ENCODE measurements at places on chromosomes 16 and 17.

DNA sequence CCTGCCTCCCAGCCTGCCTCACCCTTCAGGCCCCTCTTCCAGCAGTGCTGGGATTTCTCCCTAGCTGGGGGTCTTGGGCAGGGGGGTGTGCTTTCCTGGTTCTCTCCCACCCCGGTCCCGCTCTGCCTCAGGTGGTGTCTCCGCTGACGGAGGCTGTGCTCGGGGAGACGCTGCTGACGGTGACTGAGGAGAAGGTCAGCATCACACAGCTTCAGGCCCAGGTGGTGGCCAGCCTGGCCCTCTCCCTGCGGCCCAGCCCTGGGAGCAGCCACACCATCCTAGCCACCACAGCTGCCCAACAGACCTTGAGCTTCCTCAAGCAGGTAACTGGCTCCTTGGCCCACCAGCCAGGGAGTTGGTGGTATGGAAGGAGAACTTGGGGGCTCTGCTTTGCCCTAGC is 56.5 kb downstream of the TMEM132E start:
- no peak for DNase-seq

- no peak for DNase-seq
Observed at GRCh38 chr16:12901597-12902461, at the start of gene SHISA9. Gene SHISA9 (plus strand): TSS chr16:12901598.

GRCh38 chr16:22373662-22374310 is 633 bp downstream of the CDR2 start:
- DNase-seq = no peak

DNA sequence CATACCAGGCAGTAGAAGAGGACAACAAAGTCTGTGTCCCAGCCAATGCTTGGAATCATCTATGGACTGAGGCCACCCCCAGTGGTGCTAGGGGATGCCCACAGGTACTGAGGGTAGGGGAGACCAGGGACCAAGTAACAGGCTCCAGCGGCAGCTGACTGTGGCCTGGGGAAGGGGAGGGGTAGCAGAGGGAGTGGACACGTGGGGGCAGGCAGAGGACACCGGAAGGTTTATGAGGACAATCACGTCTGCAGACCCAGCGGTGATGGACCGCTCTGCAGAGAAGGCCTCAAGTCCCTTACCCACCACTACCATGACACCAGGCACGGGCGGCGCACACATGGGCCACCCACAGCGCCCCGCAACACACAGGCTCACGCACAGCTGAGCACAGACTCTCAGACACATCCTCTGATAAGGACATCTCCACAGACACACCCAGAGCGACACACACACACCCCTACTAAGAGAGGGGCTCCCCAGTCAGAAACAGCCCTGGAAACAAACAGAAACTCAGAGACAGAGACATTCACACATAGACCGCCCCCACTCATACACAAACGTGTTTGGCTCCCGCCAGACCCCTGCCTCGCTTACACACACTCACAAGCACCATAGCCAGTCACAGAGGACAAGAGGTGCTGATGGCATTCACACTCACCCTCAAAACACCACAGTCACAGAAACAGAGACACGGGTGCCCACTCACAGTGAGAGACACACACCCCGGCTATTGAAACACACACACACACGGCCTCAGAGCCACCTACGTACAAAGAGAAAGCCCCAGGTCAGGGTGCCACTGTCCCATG is 35.8 kb downstream of the SRCIN1 start:
- no peak for DNase-seq

- no peak for DNase-seq
Observed at GRCh38 chr16:49716339-49716934, 139.5 kb downstream of the ZNF423 start.

- DNase-seq = no peak
Observed at GRCh38 chr17:72303787-72304733, 183.2 kb downstream of the SOX9 start.

GRCh38 chr17:49624896-49625295 is 49.2 kb downstream of the NXPH3 start:
- no peak for DNase-seq

DNA sequence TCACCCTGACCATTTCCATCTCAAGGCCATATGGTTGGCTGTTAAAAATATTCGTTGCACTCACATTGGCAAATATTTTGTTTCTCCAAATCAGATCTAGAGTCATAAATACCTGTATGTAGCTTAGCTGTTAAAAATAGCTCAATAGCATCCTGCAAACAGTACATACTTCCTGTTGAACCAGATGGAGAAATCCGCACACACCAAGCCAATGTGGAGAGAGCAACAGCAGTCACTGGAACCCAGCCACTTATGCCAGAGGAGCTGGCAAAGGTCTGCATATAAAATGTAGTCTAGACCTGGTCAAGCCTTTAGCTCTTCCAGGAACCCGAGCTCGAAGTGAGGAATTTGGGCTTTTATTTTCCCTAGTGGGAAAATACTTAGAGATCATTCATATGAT is 146.4 kb upstream of the KCNJ16 start:
- peak; percentile 18 for DNase-seq

DNA sequence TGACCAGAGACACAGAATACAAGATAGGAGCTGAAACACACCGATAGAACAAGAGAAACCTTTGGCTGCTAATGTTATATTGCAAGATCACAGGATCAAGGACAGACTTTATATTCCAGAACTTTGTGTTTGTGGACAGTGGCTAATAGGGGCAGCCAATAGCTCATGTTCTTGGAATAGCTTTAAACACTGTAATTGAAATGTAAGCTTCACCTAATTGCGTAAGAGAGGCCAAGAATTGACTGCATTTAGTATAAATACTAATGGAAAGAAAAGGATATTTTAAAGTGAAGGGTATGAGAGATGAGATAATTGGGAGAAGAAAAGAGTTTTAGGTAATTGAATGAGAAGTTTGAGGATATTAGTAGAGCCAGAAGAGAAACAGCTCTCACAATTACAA is 758.8 kb downstream of the CDH11 start:
- DNase-seq = no peak

- DNase-seq = no peak
Observed at GRCh38 chr16:25691519-25692091, at the start of gene HS3ST4. Gene HS3ST4 (plus strand): TSS chr16:25691959.

DNA sequence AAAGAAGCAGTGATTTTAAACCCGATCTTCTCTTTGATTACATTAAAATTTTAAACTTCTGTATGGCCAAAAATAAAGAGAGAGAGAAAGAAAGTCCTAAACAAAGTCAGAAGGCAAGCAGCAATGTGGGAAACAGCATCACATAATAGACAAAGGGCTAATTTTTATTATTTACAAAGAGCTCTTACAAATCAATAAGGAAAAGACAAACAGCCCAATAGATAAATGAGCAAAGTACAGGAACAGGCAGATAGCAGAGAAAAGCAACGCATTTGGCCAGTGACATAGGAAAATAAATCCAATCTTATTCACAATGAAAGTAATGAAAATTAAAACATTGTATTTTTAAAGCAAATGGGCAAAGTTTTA is 93.1 kb downstream of the SALL1 start:
- no peak for DNase-seq

DNA sequence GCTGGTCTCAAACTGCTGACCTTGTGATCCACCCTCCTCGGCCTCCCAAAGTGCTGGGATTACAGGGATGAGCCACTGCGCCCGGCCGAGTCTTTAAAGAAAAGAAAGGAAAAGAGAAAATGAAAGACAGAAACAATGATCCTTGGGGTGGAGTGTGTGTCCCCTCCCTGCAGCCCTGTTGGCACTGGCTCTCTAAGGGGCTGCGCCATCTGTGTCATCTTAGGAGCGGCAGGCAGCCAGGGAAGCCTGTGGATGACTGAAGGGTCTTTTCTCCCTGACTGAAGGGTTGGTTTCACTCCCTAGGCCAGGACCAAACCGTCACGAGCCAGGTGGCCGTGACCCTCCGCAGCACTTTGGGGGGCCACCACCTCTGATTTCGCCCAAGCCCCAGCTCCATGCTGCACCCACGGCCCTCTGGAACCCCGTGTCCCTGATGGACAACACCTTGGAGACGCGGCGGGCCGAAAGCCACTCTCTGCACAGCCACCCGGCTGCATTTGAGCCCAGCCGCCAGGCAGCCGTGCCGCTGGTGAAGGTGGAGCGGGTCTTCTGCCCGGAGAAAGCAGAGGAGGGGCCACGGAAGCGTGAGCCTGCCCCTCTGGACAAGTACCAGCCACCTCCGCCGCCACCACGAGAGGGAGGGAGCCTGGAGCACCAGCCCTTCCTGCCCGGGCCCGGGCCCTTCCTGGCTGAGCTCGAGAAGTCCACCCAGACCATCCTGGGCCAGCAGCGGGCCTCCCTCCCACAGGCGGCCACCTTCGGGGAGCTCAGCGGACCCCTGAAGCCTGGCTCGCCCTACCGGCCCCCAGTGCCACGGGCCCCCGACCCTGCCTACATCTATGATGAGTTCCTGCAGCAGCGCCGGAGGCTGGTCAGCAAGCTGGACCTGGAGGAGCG is 27.7 kb downstream of the GINS2 start:
- DNase-seq = no peak

DNA sequence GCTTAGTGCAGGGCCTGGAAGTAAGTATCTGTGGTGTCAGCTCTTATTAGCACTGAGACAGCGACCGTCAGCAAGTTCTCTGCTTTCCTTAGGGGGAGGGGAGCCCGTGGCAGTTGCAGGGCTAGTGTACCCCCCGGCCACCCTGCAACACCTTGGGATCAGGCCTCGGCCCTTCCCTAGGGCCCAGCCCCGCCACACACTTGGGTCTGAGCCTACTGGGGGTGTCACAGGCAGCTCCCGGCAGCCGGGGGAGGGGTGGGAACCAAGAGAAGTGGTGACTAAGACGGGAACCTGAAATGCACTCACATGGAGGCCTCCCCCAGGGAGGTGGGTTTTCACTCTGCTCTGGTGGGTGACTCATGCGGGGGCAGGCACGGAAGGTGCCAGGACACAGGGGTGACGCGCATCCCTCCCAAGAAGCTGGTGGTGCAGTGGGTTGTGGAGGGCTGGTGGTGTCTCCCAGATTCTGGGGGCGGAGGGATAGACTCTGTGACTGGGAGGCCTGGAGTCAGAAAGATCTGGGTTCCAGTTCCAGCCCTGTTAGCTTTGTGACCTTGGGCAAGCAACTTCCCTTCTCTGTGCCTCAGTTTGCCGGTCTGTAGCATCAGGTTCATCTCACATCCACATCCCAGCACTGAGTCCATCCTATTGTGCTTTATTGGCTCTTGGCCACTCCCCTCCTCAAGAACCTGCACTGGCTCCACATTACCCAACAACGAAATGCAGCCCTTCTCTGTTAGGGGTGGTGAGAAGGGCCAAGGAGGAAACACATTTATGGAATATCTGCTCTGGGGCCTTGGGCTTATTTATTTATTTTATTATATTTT is 44.5 kb downstream of the LAT start:
- no peak for DNase-seq

GRCh38 chr16:88407807-88408206 is 25.0 kb downstream of the ZNF469 start:
- no peak for DNase-seq

GRCh38 chr16:14140923-14141322 is 69.8 kb downstream of the MRTFB start:
- no peak for DNase-seq

DNA sequence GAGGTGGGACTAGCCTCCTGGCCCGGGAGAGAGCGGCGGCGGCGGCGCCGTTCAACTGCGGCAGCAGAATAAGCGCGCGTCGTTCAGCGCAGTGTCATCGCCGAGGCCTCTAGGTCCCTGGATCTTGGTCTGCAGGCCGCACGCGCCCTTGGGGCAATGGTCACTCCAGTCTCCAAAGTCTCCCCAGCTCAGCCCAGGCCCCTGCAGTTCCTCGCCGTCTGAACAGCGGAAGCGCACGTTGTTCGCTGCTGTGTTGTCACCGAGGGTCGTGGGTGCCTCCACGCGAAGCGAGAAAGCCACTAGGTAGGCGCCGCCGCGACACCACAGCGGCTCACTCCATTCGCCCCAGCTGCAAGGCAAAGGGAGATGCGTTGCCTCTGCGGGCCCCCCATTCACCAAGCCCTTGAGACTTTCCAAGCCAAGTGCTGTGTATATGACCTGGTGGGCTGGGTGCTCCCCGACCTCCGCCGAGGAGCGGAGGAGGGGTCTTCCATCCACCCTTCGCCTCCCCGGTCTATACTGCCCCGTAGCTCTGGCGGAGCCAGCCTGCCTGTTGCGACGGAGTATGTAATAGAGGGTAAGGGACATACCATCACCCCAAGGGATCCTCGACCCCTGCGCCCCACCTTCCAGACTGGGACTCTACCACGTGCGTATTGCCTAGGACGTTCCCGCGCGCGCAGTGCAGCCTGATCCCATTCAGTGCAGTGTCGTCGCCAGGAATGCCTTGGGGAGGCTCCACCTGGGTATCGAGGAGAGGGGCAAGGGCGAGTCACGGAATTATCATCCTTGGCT is 656 bp downstream of the VMO1 start:
- DNase-seq = no peak

DNA sequence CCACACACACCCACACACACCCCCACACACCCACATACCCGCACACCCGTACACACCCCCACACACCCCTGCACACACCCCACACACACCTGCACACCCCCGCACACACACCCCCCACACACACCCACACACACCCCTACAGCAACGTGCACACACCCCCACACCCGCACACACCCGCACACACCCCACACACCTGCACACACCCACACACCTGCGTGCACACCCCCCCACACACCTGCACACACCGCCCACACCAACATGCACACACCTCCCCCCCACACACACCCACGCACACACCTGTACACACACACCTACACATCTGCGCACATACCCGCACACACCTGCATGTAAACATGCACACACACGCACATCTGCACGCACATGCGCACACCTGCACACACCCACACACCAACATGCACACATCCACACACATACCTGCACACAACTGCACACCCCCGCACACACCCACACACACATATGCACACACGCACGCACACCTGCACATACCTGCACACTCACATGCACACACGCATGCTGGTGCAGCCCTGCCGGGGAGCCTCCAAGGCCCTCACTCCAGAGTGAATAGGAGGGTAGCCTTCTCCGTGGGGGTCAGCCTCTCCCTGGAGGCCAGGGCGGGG is 7.5 kb downstream of the ASPSCR1 start:
- no peak for DNase-seq

- no peak for DNase-seq
Observed at GRCh38 chr16:67055712-67056487, 27.0 kb downstream of the CBFB start.

DNA sequence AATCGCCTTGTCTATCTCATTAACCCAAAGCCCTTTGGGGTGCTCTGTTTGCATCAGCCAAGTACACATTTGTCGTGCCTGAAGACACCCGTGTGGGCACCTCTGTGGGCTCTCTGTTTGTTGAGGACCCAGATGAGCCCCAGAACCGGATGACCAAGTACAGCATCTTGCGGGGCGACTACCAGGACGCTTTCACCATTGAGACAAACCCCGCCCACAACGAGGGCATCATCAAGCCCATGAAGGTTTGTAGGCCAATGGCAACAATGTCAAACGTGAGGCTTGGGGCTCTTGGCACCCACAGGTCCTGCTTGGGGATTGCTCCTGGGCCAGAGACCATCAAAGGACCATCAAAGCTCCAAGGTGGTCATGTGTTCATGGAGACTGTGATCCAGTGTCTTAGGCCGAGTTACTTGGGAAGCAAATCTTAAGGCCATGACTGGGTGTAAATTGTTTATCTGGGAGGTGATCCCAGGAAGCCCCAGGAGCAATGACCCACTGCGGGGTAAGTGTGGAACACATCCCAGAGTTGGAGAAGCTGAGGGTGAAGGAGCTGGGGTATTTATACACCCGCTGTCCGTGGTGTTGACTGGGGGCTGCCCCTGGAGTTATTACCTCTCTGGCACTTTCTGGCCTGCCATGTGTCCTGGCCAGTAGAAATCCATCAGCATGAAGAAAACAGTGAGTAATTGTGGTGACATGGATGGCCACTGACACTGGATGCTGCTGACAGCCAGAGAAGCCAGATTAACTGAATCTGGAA is 24.0 kb downstream of the CDH5 start:
- no peak for DNase-seq

- DNase-seq = no peak
Observed at GRCh38 chr17:31702041-31702440, 157.0 kb downstream of the COPRS start.

Data from SHP77 treated with DMSO at 0.1 percent for 48 hours (cell line).